ENCODE measurements at places on chromosomes 5 and 9.

GRCh38 chr5:66963559-66963971 lies 233.0 kb downstream of the CD180 start:
- DNase-seq: no peak

DNA sequence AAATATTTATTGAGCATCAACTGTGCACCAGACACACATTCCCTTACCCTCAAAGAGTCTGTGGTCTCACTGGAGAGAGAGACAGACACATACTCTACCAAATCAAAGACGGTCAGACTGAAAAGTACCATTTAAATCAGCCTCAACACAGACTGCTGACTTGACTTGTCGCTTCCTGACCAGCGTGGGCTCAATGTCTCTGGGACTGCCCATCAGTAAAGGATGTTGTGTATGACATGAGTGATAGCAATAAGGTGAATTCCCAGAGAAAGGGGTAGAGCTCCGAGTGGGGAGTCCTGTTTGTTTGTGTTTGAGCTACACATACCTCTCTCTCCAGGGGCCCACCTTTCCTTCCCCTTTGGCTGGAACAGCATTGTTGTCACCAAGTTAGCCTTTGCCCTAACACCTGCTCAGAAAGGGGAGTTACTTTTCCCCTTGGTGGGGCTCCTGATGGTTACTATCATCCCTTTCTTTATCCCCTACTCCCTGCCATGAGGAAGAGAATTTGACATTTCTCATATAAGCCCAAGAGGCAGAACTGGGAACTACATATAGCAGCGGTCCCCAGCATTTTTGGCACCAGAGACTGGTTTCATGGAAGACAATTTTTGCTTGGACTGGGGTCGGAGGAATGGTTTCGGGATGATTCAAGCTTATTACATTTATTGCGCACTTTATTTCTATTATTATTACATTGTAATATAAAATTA lies 33.9 kb downstream of the NR4A3 start:
- DNase-seq: no peak

DNA sequence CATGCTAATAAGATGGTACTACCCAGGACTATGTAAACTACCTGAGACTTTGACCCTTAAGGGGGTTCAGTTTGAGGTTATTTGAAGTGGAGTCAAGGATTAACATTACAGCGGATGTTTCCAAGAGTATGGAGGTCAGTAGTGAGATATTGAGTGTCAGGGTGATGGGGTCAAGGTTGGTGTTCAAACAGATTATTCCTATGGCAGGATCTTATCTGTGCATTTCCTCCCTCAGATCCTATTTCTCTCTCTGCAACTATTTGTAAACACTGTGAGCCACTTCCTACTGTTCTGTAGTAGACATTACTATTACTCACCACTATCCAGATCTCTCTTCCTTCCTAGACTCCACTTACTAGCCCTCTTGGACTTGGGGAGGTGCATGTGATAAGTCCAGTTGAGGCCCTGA lies 54.0 kb upstream of the STOM start:
- no peak for DNase-seq

DNA sequence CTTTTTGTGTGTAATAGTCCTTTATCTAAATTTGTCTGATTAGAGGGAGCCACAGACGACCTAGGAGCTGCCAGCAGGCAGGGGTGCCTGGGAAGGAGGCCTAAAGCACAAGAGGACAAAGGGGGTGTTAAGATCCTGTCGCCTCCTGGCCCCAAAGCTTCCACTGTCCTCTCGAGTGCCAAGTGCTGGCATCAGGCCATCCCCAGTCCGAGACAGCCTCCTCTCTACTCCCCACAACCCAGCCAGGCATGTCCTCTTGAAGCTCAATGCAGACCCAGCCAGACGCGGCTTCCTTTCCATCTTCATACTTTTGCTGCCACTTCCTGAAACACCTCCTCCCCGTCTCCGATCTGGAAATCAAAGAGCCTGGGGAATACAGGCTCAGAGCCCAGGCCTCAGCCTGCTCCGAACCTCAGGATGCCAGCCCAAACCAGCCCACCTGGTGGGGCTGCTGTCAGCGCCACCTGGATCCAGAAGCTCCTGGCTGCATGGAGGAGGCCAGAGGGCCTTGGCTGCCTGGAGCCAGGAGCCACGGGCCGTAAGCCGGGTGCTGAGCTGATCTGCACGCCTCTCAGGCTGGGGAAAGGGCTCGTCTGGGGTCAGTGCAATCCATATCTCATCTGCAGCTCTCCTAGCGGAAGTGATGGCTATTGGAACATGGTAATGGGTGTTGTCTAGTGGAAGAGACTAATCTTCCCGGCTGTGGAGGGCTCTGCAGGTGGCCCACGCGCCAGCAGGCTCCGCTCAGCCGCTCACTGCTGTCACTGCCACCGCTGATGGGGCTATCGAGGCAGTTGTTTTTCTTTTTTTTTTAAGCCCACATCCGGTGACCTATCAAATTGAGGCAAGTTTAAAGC lies 60.2 kb upstream of the FUBP3 start:
- no peak for DNase-seq

DNA sequence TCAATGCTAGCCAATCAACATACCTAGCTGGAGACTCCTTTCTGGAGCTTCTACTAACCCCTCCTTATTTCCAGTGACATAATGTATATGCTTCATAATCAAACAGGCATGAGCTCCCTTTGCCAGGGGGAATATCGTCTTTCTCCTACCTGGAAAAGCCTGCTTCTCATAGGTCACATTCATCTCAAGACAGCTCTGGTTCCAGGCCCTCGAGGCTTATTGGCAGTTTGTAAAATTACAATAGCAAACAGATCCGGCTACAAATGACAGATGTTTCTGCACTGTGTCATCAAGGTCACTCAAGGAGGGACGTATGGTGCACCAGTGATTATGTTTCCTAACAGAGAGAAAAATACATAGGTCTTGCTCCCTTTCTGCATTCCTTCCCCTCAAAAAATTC lies 140.0 kb downstream of the SAXO1 start:
- DNase-seq: no peak

GRCh38 chr9:840343-840742 lies 1.2 kb upstream of the DMRT1 start:
- DNase-seq: no peak

GRCh38 chr5:72107901-72108201 lies 576 bp downstream of the MAP1B start:
- no peak for DNase-seq

DNA sequence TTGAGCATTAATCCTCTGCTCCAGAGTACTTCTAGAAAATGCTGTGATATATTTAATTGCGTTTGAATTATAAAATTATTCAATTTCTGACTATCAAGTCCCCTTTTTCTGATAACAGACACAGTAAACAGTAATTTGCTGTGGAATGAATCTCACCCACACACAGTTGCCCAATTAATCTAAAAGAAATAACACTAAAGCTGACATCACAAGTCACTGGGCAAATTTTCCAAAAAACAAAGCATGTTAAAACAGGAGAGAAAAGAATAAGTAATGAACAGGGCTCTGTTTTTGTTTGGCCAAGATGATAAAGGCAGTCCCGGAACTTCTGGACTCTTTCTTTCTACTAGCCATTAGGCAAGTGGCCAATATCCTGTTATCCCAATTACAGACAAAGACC lies 56.5 kb downstream of the SLC27A6 start:
- DNase-seq: no peak

GRCh38 chr9:87556039-87556438 lies 58.4 kb downstream of the DAPK1 start:
- no peak for DNase-seq

GRCh38 chr9:117744856-117745389 lies 40.7 kb downstream of the TLR4 start:
- DNase-seq: no peak

DNA sequence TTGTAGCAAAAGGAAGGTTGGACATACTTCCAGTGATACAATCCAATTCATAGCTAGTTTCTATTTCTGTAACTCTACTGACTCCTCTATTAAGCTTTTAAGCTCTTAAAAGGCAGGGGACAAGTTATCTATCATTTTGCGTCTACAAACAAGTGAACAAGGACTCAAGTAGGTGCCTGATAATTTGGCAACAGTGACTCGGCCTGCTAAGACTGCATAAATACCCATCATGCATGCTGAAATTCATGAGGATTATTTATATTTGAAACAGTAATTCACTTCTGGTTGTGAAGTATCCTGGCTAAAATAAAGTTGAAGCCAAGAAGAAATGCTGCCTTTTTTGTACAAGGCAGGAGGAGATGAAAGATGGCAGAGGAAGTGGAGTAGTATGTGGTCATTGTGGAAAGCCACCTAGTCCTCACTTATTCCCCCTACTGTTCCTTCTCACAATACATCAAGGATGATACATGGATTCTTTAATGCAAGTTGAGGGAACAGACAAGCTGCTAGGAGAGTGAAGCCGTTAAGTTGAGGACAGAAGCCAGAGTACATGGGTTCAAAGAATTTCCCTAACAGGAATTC lies 74.0 kb downstream of the MRPS27 start:
- no peak for DNase-seq

GRCh38 chr9:6965566-6965965 lies 207.8 kb downstream of the KDM4C start:
- no peak for DNase-seq

- no peak for DNase-seq
Measured at GRCh38 chr5:170747851-170748250, 35.7 kb upstream of the GABRP start.

DNA sequence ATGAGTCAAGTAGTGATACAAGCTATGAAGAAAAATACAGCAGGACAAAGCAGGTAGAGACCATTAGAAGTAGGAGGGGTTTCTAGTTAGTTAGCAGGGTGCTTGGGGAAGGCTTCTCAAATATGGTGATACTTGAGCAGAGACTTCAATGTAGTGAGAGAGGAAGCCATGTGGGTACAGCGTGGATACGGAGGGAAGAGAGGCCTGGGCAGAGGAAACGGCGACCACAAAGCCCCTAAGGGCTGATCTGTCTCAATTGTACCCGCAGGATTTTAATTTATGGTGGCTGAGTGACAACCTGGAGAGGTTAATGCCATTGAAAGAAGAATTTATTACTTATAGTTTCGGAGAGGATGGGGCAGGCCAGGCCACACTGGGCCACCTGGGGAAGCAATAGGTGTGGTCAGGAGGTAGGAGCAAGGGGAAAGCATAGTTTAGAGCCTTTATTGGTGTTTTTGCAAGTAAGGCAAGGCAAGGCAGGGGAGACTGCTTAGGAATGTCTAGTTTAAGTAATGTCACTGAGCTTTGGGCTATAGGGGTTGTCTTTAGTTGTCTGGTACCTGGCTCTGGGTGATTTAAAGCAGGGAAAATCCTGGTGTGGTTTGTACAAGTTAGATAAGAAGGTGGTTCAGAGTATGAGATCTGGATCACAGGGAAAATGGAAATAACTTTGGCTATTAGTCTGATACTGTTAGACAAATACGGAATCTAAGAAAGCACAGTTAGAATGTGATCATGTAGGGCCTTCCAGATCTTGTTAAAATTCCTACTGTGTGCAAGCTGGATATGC lies 42.6 kb downstream of the GCNT4 start:
- no peak for DNase-seq

DNA sequence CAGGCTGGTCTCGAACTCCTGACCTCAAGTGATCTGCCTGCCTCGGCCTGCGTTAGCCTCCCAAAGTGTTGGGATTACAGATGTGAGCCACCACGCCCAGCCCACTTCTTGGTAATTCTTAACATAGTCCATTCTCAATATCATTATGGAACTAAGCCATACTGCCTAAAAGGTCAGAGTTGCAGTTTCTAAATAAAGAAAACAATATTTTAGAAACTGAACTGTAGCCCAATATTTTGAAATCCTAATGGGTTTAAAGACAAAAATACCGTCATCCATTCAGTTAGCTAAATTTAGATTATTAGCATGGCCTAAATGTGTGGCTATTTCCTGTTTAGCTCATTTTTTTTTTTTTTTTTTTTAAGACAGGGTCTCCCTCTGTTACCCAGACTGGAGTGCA lies 99.5 kb downstream of the USP20 start:
- no peak for DNase-seq

DNA sequence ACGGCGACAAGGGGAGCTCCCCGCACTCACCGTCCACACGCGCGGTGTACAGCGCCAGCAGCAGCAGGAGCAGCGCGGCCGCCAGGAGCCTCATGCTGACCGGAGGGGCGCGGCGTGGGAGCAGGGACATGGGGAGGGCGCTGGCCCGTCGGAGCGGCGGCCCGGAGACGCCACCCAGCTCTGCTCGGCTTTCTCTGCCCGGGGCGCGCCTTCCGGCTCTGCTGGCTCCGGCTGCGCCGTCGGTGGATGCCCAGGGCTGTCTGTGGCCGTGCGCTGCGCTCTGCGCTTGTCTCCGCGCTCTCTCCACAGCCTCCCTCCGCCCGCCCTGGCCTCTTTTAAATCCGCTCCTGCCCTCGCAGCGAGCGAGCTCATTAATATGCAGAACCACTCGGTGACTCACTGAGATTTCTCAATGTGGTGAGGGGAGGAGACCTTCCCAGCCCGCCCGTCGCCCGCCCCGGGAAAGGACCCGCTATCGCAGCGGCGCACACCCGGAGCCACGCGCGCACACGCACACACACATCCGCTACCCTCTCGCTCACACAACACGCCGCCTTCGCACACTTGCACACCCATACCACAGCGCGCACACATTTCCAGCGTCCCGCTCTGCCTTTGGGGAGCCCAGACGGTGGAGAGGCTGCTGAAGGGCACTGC lies at the start of gene CXCL14:
Gene CXCL14 (minus strand): TSS at position 307 of the 657 bp plus-strand sequence. CDS start 213 bp downstream, at position 94.
- DNase-seq: no peak

DNA sequence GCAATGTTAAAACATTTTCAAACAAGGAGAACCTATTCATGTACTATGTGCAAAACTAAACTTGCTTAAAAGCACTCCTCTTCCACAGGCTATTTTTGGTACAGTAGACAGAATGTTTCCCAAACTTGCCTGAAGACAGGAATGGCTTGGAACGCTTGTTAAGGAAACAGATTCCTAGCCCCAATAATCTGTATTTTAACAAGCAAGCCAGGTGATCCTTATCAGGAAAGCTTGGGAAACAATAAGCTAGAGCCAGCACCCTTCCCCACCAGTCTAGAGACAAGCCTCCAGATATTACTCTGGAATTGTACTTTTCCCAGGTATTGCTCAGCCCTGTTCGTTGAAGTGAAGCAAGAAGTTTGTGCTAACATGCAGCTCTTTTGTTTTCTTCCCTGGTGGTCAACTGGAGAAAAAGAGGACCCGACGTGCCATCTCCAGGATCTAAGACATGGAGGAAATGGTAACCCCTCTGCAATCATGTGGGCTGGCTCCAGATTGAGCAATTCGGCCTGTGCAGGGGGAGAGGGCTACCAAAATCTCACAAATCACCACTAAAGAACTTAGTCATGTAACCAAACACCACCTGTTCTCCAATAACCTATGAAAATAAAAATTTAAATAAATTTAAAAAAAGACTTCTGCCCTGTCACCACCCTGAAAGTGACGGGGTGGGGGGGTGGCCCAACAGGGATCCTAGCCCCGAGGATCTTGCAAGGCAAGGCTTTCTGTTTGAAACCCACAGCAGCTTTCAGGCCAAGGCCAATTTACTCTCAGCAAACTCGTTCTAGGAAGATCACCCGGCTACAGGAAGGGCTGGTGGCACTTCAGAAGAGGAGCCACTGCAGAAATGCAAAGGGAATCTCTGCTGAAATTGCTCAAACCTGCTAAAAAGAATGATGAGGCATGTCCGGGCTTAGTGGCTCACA lies 48.6 kb downstream of the SHB start:
- DNase-seq: no peak

- no peak for DNase-seq
Measured at GRCh38 chr5:41770799-41771198, 99.4 kb downstream of the OXCT1 start.

- DNase-seq: no peak
Measured at GRCh38 chr5:155726267-155726666, 600.7 kb upstream of the SGCD start.

GRCh38 chr5:173089581-173089980 lies 33.4 kb downstream of the CREBRF start:
- DNase-seq: no peak
